ENCODE measurements at places on chromosomes 1 and 21.

DNA sequence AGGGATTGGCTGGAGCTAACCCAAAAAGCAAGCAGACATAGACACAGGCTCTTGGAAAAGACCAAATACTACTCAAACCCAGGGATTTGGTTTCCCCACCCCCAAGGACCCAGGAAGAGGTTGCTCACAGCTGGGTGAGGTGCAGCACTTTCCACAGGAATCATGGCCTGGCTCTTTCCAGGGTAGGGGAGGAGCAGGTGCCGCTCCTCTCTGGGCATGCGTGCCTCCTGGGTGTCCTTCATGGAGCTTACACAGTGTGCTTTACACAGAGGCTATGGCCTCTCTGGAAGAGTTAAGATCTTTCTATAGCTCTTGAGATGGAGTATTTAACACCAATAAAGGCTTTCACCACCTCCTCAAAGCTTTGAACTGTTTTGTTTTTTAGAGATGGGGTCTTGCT is 88.3 kb downstream of the CD58 start:
- DNase-seq: no peak

DNA sequence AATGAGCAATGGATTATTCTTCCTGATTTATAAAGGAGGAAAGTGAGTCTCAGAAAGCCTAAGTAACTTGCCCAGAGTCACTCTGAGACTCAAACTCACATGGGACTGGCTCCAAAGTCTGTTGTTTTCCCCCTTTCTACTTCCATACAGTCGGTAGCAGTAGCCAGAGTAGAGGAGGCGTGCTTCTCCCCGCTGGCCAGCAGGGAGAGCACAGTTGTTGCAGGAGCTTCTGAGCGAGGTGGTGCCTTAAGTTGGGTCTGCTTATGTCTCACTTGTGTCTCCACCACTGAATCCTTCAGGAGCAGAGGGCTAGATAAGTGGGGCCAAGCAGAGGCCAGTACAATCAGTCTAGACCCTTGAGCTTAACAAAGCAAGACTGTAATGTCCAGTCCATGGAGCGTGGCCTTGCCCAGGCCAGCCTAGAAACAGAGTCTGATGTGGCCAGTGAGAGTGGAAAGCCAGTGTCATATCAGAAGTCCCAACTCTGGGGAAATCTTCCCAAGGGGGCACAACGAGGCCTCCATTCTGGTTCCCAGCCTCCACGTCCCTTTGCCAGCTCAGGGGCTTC is 181.9 kb downstream of the ZSCAN20 start:
- DNase-seq: no peak

DNA sequence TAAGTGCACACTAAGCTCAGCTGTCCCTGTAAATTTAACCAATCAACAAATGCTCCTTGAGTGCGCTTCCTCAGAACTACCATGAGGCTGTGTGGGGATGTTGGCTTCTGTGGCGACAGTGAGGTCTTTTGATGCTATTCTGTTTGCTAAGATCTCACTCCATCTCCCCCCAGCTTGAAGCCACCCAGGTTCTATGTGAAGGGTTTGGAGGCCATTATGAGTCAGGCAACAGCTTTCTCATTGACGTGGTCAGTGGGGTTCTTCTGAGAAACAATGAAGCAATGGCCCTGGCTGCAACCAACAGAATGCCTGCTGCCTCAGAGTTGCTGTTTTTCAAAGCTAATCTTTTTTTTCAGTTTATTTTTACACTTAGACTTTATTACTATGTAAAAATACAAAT is 205.5 kb downstream of the PTBP2 start:
- no peak for DNase-seq

DNA sequence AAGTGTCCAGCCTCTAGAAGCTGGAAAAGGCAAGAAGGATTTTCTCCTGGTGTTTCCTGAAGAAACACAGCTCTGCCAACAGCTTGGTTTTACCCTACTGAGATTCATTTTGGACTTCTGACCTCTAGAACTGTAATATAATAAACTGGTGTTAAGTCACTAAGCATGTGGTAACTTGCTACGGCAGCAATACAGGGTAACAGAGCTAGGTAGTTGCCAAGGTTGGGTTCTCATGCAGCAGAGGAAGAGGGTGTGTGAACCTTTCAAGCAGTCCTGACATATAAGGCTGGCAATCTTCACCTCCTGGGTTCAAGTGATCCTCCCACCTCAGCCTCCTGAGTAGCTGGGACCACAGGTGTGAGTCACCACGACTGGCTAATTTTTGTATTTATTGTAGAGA is 36.0 kb downstream of the GNG4 start:
- DNase-seq: no peak

DNA sequence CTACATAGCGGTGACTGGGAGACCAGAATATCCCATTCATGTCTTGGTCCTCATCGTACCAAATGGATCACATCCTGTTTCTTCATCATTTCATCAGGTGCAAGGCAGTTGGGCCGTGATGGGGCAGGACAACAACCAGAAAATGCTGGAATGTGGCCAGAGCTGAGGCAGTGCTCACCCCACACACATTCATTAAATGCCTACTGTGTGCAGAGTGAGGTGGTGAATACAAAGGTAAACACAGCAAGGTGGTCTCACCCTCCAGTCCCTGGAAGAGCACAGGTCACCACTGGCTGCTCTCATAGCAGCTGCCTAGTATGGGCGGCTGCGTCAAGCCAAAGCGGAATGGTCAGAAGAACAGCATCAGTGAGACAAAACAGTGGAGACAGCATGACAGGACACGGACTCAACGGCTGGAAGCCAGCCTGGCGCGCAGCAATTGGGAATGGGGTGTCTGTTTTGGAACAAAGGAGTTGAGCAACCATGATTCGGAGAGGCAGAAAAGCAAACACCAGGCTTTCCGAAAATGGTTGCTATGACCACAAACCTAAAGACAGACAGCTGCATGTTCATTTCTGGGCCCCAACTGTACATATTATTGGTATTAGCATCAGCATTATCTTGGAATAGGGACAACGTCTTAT is 5.6 kb upstream of the ADAMTSL4 start:
- no peak for DNase-seq

- no peak for DNase-seq
Observed at GRCh38 chr1:182552527-182552926, 36.5 kb downstream of the RNASEL start.

- no peak for DNase-seq
Observed at GRCh38 chr1:45518910-45519309, 2.8 kb downstream of the PRDX1 start.

DNA sequence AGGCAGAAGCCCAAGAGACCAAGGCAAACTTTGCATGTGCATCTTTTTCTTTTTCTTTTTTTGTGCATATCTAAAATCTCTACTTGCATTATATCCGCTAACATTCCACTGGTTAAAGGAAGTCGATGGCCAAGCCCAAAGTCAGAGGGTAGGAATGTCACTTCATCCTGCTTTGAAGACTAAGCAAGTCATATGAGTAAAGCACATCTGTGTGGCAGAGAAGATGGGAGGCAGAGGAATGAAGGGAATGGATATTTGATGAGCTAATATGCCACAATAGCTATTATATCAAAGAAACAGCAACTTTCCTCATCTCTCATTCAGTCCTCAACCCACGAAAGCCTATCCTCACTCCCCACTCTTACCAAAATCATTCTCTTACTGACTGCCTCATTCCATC is 59.3 kb downstream of the RNF220 start:
- no peak for DNase-seq

DNA sequence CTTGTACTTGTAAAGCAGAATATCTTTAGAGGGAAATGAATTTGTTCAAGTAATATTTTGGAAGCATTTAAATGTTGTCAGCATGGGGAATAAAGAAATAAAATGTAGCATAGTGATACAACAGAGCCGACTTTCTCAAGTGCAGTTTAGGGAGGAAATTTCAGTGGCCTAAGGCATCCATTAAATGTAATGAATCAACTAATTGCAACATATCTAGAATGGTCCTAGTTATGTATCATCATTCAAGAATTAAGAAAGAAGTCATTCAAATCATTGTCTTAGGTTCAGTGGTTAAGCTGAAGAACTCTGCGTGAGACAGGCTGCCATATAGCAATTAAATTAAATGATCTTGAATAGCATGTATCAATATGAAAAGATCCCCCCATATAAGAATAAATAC is 360.7 kb downstream of the TBX15 start:
- DNase-seq: no peak

DNA sequence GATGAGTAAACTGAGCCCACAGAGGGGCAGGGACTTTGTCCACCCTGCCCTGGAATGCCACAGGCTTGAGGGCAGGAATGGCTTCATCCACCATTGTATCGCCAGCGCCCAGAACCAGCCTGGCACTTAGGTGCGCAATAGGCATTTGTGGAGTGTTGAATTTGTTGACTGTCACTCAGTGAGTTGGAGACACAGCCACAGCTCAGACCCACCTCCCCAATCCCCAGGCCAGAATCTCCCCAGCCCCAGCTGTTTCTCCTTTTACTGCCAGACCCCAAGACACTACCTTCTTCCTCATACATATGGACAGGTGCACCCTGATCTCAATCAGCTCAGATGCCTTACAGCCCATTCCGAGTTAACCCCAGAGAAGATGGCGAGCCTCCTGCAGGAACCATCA is 674.5 kb downstream of the MATN1 start:
- no peak for DNase-seq

GRCh38 chr1:54566438-54567141 is 18.6 kb downstream of the ACOT11 start:
- DNase-seq: no peak

GRCh38 chr1:14737561-14738094 is 139.1 kb downstream of the KAZN start:
- DNase-seq: no peak

DNA sequence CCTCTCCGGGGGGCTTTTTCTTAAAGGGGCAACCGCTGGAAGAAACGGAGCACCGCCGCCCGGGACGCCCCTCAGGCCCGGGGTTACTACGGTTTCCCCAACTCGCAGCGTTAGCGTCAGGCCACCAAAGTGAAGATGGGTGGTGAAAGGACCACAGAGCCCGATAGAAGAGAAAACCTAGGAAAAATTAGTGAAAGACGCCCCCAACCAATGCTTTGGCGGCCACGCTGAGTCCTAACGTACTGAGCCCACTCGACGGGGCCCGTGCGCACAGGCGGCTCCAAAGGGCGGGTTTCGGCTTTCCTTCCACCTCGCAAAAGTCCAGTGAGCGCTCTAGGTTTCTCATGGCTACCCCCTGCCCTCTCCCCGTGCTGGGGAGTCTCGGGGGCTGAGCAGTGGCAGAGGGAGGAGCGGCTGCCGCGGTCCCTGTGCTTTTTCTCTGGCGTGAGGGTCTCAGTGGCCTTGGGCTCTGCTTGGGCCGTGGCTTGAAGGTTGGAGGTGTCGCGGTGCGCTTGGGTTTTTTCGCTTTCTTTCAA is 12.2 kb upstream of the SPEN start:
- DNase-seq: no peak

- no peak for DNase-seq
Observed at GRCh38 chr1:77405186-77405585, 123.4 kb downstream of the AK5 start.

GRCh38 chr1:3034728-3035562 is 13.7 kb downstream of the ACTRT2 start:
- DNase-seq: no peak

GRCh38 chr1:115725600-115725999 is 42.9 kb downstream of the CASQ2 start:
- DNase-seq: no peak

DNA sequence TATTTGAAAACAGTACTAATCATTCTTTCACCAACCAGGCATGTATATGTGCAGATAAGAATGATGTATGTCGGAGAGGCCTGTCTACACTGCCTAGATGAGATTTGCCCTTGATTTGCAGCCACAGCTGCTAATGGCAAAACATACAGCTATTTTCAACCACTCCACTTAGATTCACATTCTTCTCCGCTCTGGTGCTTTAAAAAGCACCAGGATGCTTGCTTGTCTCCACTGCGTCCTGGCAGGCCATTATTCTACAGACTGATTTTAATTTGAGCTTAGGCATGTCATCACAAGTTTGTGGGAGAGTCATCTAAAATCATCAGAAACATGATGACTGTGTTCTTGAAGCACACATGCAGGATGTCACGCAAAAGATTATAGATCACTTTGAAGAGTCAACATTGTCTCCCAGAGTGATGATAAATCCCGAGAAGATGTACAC is 119.0 kb upstream of the NRIP1 start:
- no peak for DNase-seq
